Neural progenitor cell (in vitro differentiated cells): ENCODE measurements at places on chromosomes 11 and 22.

- no peak for DNase-seq
Measured at GRCh38 chr11:38100836-38101462, 1502.9 kb upstream of the RAG2 start.

GRCh38 chr11:131486100-131486499, 115.7 kb downstream of the NTM start:
- DNase-seq: no peak

DNA sequence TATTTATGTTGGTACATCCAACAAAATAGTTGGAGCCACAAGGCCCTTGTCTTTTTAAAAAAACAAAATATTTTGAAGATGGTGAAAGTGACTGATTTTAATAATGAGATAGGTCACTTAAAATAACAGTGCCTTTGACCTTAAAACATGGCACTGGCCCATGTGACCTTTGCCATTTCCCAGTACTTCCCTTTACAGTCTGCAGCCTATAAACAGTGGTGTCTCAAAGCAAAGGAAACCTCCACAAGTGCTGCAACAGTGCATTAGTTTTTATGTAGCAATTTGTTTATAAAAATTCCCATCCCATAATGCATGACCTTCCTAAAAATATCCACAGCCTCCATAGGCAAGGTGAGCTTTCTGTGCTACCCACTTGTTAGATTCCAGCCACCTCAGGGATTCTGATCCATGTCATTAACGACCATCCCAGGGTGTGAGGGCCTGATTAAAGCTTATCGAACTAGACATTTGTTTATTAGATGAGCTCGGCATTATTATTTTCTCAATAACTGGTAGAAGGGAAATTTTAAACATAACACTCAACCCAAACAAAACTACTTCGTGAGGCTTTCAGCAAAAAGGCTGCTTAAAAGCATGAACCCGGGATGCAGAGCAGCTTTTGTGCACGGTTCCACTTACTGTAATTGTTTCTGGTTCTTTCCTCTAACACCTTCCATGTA, 28.0 kb upstream of the CRKL start:
- no peak for DNase-seq

DNA sequence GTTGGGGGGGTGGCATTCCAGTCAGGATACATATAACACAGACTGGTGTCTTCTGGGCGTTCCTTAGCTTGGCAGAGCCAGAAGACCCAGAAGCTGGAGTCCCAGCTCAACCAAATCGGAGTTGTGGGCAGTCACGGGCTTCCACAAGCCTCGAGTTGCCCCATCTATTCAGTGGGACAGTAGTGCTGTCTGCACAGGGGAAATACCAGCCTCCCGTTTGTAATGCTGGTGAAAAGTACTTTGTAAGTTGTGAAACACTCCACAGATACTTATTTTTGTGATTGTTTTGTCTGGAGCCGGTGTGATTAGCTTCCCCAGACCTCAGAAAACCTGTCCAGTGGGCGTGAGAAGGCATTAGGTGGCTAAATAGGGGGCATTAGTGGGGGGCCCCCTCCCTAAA, 13.6 kb downstream of the DGKZ start:
- DNase-seq: no peak

- DNase-seq: no peak
Measured at GRCh38 chr11:97364047-97364446, 974.2 kb downstream of the JRKL start.

- no peak for DNase-seq
Measured at GRCh38 chr11:18140145-18140544, 7.8 kb downstream of the MRGPRX3 start.

GRCh38 chr22:46378426-46379065, 43.0 kb downstream of the TRMU start:
- DNase-seq: no peak

GRCh38 chr22:44207981-44208317, 27.2 kb downstream of the PARVG start:
- no peak for DNase-seq

- no peak for DNase-seq
Measured at GRCh38 chr22:44224166-44224565, 43.4 kb downstream of the PARVG start.

DNA sequence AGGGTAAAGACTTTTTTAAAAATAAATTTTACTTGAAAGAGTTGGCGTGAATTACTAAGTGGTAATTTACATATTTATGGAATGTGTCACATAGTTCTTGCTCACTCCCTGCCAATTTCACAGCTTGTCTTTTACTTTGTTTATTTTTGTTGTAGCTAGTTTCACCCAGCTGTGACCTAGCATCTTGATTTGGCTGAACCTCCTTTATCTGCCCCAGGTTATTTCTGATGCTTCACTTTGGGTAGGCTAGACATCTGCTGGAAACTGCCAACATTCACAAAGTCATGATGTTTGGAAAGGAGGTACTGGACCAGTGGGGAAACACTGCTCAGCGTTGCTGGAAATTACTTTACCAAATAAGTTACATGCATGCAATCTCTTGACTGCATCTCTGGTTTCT, 1676.0 kb upstream of the RAG2 start:
- no peak for DNase-seq

- peak; percentile 34 for DNase-seq
Measured at GRCh38 chr11:27694992-27695391, 5.3 kb downstream of the BDNF start.

DNA sequence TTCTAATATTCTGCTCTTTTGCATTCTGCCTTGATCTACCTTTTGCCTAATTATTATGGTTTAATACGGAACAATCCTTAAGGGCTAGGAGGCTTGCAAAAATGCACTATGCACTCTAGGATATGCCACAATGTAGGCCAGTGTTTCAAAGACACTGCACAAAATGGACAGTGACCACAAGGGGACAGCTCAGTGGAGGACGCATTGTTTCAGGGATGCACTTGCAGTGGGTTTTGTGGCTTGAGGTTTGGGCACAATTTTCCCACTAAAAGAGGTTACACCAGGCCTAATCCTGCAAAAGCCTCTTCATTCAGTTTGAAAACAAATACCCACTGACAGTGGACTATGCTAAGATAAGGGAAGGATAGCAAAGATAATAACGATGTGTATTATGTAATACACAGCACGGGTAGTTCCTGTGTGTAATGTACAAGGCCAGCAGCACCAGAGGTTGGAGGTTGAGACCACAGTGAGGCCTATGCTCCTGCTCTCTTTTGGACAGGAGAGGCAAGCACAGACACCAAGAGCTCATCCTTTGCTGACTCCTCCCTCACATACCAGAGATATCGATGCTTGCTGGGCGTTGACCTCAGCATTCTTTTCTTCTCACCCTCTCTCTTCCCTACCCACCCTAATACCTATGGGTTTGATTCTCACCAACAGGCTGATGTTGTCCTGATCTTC, 12.7 kb downstream of the MAP6 start:
- no peak for DNase-seq

- no peak for DNase-seq
Measured at GRCh38 chr22:45572444-45572843, 69.8 kb downstream of the FBLN1 start.

- DNase-seq: no peak
Measured at GRCh38 chr11:46524201-46524770, 69.5 kb downstream of the AMBRA1 start.

- no peak for DNase-seq
Measured at GRCh38 chr11:126929179-126930061, 71.2 kb downstream of the KIRREL3 start.

DNA sequence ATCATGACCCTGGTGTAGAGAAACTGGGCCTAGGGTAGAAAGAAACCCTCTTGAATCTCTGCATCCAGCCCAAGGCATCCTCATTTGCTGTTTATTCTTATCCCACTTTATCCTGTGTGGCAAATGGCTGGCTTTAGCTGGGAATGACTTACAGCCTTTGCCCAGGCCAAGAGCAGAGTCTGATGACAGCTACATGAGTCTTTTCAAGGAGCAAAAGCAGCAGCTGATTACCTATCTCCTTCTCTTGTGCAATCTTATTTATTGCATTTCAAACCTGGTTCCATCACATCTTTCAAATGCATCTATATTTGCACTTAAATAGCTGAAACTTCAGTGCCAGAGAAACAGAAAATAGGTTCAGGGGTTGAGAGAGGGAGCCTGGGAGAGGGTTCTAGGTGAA, 26.1 kb downstream of the SYT13 start:
- DNase-seq: no peak

GRCh38 chr22:46588279-46589140, 31.7 kb upstream of the GRAMD4 start:
- peak; percentile 13 for DNase-seq

GRCh38 chr11:19931771-19932369, 219.2 kb downstream of the NAV2 start:
- DNase-seq: no peak

DNA sequence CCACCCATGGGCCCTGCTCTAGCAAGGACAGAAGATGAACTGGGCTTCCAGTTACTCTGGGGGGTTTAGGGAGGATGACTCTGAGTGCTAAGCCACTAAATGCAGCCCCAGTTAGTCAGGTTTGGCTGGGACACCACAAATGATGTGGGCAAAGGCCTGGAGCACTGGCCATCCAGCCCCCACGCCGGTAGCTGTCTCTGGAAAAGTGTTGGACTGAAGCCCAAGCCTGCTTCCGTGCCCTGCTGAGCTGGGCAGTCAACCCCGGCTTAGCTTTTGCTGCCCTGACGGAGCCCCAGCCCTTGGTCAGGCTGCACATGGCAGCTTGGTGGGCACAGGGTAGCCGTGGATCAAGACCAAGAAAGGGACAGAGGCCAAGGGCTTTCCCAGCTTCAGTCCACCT, 5.7 kb upstream of the GSTP1 start:
- no peak for DNase-seq

- no peak for DNase-seq
Measured at GRCh38 chr11:47136327-47136726, 40.4 kb downstream of the ARFGAP2 start.

DNA sequence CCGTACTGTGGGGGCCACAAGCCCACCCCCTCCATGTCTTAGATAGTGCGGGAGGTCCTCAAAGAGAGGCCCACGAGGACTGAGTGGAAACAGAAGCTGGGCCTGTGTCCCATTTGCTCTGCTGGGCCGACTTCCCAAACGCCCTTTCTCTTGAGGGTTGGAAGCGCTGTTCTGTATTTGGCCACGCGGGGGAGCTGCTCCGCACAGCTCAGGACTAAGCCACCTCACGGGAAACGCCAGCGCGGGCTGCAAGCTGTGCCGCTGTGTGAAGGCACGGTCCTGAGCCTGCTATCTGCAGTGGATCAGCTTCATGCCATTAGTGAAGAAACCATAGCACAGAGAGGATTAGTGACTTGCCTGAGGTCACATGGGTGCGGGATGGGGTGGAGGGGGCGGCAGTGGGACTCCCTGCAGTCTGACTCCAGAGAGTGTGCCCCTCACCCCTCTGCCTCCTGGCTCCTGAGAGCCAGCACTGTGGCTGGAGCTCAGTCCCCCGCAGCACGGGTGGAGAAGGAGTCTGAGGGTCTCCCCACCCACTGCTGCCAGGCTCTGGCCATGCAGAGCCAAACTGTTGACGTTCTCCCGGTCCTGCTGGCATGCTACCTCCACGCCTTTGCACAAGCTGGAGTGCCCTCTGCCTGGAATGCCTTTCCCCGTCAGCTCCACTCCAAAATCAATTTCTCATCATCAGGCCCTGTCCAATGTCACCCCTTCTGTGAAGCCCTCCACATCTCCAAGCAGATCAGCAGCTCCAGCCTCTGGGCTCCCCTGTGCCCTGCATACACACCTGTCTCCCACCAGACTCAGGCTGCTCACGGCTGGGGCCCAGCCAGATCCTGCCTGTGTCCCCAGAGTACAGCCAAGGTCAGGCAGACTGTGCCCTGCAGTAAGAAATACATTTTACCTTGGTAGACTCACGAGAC, 51.5 kb upstream of the LRRC32 start:
- peak; percentile 90 for DNase-seq

GRCh38 chr11:33889296-33889695, 2.6 kb downstream of the LMO2 start:
- no peak for DNase-seq

DNA sequence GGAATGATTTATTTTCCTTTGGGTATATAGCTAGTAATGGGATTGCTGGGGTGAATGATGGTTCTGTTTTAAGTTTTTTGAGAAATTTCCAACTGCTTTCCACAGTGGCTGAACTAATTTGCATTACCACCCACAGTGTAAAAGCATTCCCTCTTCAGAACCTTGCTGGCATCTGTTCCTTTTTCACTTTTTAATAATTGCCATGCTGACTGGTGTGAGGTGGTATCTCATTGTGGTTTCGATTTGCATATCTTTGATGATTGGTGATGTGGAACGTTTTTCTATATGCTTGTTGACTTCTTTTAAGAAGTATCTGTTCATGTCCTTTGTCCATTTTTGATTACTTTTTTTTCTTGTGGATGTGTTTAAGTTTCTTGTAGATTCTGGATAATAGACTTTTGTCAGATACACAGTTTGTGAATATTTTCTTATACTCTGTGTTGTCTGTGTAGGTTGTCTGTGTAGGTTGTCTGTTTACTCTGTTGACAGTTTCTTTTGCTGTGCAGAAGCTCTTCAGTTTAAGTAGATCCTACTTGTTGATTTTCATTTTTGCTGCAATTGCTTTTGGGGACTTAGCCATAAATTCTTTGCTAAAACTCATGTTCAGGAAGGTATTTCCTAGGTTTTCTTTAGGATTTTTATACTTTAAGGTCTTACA, 291.8 kb upstream of the DDI1 start:
- no peak for DNase-seq

DNA sequence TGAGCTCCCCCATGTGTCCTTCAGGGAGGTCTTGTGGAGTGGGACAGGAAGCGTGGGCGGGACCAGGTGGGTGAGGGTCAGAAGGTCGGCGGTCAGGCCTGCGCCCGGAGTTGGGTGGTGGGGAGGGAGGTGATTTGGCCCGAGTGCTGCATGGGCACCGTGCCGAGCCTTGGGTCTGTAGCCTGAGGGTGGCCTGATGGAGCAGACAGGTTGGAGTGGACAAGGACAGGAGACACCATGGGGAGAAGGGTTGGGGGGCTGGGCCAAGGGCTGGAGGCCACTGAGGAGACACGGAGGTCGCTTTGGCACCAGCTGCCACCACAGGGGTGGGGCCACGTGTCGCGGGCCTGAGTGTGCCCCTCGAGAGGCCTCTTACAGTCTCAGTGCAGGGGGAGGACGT, 53.1 kb downstream of the AP2A2 start:
- no peak for DNase-seq

- DNase-seq: no peak
Measured at GRCh38 chr11:95138448-95138847, 48.8 kb downstream of the ENDOD1 start.
